ENCODE measurements at places on chromosomes 4 and X.

DNA sequence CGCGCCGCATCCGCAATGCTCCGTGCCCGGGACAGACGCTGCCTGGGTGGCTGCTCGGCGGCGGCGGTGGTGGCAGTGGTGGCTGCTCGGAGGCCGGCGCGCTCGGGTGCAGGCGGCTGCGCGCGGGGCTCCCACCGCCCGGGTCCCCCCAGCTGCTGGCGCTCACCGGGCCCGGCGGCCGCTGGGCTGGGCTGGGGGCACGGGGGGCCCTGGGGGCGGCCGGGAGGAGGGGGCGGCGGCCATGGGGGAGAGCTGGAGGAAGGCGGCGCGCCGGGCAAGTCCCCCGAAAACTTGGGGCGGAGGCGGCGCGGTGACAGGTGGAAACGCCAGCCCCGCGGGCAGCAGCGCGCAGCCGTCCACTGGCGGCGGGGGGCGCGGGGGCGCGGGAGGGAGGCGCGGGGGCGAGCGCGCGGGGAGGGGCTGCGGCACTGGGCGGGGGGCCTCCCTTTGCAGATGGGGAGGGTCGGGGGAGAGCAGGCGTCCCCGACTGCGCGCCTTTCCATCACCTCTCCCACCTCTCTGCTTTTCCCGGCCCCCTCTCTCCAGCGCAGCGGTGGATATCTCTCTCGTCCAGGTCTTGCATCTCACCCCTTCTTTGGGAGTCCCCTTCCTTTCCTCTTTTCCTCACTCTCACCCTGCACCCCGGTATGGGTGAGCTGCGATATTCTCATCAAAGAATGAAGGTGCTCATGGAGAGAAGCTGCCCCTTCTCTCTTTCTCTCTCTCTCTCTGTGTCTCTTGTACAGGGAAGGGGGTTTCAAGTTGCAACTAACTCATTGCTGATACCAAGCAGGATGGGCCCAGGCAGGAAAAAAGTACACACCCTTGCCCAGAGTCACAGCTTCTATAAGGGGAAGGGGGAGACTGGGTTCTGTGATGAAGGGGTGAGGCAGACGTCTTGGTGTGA, 83.7 kb upstream of the DHRSX start:
- no peak for DNase-seq

GRCh38 chrX:153794897-153795816, 689 bp downstream of the SSR4 start:
- DNase-seq, result no peak

DNA sequence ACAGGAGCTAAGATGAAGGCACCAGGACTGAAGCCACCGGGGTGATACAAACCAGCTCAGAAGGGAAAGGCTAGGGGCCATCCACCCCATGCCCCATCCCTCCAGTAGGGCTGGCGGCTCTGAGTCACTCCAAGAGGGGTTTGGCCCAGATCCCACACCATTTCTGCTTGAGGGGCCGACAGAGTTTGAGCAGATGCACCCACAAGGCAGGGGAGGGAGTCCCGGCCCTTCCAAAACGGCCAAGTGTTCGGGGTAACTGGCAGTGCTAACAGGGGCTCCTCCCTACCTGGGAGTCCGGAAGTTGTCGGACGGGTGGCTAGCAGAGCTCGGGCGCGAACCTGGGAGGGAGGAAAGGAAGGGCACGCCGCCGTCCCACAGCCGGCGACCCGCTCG, 412 bp downstream of the SLC10A3 start:
- DNase-seq, result no peak

DNA sequence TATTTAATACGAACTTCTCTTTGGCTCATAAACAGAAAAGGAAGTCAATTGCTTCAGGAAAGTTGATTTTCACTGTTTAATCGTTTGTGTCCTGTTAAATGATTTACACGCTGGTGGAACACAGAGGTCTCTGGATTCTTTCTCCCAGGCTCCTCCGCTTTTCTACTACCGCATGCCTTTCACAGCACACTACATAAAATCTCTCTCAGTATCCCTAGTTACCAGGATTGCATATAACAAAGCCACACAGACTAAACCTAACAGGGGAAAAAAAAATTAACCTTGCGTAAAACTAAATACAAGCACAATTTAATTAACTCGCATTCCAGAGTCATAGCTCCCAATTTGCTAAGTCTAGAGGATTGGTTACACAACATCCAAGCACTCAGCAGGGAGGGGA, 133.9 kb downstream of the CORIN start:
- no peak for DNase-seq

DNA sequence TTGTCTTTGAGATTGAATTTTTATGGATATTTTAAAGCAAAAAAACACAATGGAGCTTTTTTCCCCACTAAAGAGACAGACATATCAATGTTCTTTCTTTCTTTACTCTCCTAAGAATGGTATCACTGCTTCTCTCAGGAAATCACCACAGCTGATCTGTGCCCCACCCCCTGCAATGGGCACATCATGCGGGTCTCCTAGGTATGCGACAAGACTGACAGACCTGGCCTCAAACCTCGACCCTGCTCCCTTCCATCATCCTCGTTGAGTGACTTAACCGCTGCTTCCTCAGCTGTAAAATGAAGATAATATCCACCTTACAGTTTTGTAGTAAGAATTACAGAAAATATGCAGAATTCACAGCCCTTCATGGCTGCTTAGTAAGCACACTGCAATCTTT, 58.3 kb downstream of the LEF1 start:
- no peak for DNase-seq

DNA sequence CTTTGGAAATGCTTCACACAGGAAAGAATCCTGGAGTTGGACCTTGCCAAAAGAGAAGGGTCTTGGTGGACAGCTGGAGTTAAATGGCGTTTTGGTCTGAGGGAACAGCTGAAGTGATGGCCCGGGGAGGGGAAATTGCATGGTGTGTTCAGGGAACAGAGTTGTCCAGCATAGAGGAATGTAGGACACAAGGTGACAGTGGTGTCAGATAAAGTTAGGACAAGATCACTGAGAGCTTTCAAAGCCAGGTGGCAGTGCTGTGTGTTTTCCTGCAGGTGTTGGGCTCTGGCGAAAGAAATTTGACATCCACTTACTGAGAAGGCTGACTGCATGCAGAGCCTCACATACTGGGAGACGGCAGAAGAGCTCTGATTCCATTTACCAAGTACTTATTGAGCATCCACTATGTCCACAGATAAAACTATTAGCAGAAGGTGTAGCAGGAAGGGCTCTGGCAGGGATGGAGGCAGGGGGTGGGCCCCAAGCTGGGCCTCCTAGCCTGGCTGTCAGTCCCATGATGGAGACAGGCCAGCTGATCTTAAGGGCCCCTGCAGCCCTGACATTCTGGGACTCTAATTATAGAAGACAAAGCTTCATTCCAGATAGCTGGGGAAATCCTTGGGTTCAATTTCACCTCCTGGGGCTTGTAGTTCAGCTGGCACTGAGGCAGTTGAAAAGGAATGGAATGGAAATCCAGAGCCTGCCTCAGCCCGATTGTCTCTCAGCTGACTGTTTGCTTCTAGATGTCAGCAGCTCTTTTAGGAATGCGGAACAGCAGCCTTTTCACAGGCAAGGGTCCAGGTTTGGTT, 150.2 kb upstream of the MAMLD1 start:
- no peak for DNase-seq

DNA sequence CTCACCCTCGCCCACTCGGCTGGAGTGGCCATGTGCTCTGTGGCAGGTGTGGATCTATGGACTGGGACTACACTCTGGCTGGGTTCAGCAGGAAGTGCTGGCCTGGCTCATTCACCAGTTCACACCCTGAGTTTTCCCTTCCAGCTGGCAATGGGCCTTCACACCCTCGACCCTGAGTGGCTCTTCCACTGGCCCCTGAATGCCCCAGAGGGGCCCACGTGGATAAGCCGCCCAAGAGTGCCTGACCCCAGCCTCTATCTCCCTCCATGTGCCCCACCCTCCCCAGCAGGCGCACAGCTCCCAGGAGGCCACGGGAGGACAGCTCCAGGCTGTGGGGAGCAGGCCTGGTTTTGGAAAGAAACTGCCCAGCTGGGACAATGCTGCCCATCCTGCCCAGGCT, 234.1 kb downstream of the AFAP1 start:
- no peak for DNase-seq

- DNase-seq, result no peak
These were observed 263.8 kb downstream of the INPP4B start for GRCh38 chr4:142582340-142582739.

DNA sequence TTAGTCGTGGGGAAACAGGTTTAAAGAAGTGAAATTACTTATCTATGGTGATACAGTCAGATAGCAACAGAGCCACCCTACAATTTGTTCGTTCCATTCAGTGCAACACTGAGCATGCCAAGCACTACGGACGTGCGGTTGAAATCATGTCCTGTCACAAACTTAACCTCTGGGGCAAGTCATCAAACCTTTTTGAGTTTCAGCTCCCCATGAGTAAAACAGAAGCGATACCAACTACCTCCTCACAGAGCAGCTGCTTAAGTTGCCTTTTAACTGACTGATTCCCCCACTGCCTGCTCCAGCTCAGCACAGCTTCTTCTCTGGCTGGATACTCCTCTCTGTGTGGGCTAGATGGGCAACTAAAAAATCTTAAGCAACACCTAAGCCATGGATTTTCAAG, 36.0 kb downstream of the LHFPL1 start:
- DNase-seq, result no peak

- DNase-seq, result peak; percentile 56
These were observed 50.8 kb upstream of the TRIM2 start for GRCh38 chr4:153153339-153153871.

- no peak for DNase-seq
These were observed 1.3 kb downstream of the G3BP2 start for GRCh38 chr4:75671802-75672421.

DNA sequence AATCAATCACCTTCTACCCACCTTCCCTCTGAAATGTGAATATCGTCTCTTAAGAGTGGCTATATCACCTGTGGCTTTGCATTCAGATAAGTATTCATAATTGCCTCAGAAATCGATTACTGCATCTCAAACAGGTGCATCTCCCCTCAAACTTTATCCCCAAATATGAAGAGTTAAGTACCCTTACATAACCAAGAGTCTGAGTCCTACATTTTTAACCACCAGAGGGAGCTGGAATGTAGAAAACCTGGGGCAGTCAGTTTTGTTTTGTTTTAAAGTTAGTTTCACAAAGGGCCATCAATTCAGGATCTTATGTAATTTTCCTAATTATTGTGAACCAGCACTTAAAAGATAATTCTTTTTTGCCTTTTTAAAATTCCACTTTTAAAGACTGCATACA, 5.7 kb downstream of the TCEANC start:
- DNase-seq, result peak; percentile 38

DNA sequence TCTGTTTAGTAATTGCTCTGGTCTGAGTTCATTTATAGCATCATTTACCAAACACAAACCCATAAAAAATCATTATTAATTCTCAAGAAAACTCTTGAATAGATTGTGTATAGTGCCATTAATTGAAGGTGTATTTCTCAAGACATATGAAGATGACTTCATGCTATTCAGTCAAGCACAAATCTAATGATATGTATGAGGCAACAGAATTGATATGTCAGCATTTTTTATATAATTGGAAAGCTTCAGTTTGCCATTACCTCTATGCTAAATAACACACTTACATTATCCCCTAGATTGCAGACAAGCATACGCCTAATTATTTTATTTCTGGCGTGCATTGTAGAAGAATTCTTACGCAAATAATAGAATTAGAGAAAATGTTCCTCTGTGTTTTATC, 461.8 kb downstream of the PDHA2 start:
- no peak for DNase-seq
